Caki2 (cell line): ENCODE measurements at places on chromosomes 3 and 15. TPM values are rescaled to one million over a fixed set of nuclear protein-coding genes. Genes with fewer than 3 reads are reported as not detected.

CCDC66 gene
- total RNA-seq, result 6.8 and 20.2 TPM in 2 replicates

GRCh38 chr3:77244981-77245380, 205.1 kb downstream of the ROBO2 start:
- no peak for DNase-seq

CCDC80 gene
- 0.26 and 1.3 TPM in 2 replicates for total RNA-seq

GOLGA8T gene
- total RNA-seq, result 0.23 TPM in 1 of 2 replicates, not detected in the other

- DNase-seq, result no peak
These were observed 145.1 kb upstream of the CNTN4 start for GRCh38 chr3:1953536-1953935.

DNA sequence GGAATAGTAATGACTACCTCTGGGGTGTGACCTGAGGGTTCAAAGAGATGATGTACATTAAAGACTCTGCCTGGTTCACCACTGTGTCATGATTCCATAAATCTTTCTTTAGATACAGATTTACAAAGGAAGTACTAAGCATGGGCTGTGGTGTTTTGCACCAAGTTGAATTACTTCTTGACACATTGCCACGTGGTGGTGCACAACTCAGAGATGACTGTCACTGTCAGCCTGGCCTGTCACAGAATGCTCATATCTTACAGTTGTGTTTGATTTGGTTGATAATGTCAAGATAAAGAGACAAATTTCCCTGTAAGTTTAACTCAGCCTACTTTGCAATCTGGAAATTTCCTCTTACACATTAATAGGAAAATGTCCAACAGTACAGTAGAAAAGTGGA, 3.2 kb downstream of the CTDSPL start:
- no peak for DNase-seq

GRCh38 chr3:36147934-36148558, 232.3 kb upstream of the STAC start:
- peak; percentile 14 for DNase-seq

DNA sequence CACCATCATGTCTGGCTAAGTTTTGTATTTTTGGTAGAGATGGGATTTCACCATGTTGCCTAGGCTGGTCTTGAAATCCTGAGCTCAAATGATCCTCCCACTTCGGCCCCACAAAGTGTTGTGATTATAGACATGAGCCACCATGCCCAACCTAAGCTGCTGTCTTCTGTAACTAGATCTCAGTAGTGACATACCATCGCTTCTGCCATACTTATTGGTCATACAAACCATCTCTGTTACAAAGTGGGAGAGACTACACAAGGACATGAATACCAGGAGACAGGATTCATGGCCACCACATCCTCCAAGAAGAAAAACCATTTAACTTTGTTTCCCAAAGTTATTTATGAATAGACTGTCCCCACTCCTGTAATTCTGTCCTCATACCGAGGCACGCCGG, 81.3 kb downstream of the SMAD6 start:
- peak; percentile 40 for DNase-seq

GOLGA8Q gene
- total RNA-seq, result 2.1 and 2.3 TPM in 2 replicates

SLC28A2 gene
- total RNA-seq, result not detected in 2 replicates

MORC1 gene
- not detected in 2 replicates for total RNA-seq

GOLGA8S gene
- 0.32 TPM in 1 of 2 replicates, not detected in the other for total RNA-seq

- no peak for DNase-seq
These were observed 72.1 kb upstream of the SETMAR start for GRCh38 chr3:4231041-4231440.

- no peak for DNase-seq
These were observed 184.6 kb downstream of the XXYLT1 start for GRCh38 chr3:195086341-195086740.

CLRN1 gene
- total RNA-seq, result not detected in 2 replicates

GRCh38 chr3:160697637-160698380, 20.8 kb downstream of the ARL14 start:
- no peak for DNase-seq

DNA sequence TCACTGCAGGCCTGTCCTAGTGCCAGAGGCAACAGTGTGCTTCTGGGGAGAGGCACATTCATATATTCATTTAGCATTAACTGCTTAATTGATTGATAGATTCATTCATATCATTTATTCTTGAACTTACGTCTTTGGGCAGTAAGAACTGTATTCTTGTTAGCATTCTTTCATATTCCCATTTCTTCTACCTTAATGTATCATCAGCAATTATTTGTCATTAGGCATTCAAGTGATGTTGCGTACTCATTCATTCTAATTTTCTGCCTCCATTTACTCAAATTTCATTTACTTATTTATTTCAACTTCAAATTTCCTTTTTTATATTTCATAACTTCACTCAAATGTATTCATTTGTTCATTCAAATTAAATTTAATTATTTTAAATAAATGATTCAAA, 31.5 kb upstream of the CCR4 start:
- no peak for DNase-seq

ANKUB1 gene
- not detected in 2 replicates for total RNA-seq

SLC35G2 gene
- 15.8 and 16.5 TPM in 2 replicates for total RNA-seq

- no peak for DNase-seq
These were observed 170.2 kb downstream of the PDE8A start for GRCh38 chr15:85151861-85152260.

PHC3 gene
- 11.1 and 24.5 TPM in 2 replicates for total RNA-seq

DNA sequence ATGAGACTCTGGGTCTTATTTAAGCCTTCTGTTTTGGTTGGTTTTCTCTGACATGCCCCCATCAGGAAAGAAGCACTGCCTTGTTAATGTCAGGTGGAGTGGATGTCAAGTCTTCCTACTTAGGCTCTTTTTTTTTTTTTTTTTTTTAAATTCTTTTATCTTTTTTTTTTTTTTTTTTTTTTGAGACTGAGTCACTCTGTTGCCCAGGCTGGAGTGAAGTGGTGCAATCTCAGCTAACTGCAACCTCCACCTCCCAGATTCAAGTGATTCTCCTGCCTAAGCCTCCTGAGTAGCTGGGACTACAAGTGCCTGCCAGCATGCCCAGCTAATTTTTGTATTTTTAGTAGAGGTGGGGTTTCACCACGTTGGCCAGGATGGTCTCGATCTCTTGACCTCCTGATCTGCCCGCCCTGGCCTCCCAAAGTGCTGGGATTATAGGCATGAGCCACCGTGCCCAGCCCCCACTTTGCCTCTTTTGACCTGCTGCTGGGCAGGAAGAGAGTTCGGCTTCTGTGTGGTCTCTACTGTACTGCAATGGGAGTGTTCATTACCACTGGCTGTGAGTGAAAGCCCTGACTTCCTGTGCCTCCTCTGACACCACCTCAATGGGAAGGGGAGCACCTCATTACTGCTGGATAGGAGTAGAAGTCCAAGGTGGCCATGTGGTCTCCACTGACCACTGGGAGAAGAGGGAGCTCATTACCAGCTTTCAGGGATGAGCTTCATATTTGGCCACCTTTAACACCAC, 10.9 kb downstream of the CTDSPL start:
- no peak for DNase-seq

DNA sequence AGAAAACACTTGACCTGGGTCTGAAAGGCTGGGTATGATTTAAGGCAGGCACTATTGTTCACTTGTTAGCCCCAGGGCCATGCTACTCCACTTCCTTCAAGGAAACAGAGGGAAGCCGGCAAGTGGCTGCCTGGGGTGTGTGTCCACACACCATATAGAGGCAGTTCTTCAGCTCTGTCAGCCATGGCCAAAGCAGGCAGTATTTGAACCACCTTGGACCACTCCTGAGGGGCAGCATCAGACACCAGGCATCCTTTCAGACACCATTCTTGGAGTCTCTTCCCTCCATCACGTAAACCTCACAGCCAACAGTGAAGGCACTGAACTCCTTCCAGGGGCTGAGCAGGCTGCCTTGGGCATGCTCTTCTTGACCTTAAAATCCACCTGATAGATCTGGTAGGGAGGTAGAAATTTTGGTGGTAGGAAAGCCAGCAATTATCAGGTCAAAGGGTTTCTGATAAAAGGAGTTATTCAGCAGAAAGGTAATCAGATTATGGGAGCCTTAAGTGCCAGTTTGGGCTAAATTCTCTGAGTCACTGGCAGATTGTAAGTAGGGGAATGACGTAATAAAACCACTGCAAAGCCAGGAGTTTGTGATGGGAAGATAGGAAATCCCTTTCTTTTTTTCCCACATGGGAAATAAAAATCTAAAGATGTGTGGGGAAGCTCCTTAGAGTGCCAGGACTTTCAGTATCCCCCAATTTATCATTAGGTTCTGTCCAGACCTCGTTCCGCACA, 20.2 kb downstream of the TGFBR2 start:
- DNase-seq, result peak; percentile 30

DNA sequence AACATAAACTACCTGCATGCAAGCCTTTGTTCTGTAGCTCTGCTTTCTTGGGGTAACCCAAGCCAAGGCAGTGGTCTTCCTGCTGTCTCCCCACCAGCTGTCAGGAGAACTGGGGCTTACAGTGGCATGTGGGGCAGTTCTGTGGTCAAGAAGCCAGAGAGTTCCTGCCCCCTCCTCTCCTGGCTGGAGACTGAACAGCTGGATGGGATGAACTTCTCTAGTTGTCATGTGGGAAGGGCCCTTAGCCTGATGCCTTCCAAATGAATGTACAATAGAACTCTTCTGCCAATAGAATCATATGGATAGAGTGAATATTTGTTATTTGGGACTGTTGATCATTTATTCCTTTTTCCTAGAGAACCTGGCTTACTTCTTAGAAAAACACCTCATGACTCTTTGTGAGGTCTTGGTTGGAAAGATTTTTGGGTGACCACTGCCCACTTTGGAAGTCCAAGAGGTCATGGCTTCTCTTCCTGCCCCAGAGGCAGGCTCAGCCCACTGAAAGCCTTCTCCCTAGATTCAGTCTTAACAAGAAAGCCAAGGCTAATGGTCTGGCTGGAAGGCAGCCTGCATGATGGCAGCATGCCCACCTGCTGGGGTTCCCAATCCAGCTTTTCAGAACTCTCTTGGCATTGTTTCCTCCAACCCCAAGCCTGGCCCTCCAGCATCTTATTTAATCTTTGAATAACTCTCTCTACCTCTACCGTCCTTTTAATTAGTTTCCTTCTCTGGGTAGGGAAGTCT, 462.9 kb upstream of the PROK2 start:
- no peak for DNase-seq

DNA sequence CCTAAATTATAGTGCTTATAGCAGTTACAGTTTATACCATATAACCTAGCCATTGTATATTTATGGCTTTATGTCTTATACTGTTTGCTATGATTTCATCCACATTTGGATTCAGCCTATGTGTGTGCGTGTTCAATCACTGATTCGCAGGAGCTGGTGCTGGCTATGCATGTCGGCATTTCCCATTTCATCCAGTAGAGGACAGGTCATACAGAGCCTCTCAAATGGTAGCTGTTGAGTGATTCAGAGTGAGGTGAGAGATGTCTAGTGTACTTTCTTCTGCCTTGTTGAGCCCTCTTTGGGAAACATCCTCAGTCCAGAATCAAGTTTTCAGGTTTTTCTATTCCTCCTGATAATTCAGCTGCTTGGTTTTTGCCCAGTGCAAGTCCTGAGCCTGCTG, 76.1 kb downstream of the FRMD4B start:
- no peak for DNase-seq

GRCh38 chr3:55630921-55631299, 143.8 kb upstream of the WNT5A start:
- no peak for DNase-seq

GRCh38 chr15:89278307-89278706, 34.5 kb downstream of the FANCI start:
- DNase-seq, result no peak
